ENCODE measurements at places on chromosomes 12 and 14.

DNA sequence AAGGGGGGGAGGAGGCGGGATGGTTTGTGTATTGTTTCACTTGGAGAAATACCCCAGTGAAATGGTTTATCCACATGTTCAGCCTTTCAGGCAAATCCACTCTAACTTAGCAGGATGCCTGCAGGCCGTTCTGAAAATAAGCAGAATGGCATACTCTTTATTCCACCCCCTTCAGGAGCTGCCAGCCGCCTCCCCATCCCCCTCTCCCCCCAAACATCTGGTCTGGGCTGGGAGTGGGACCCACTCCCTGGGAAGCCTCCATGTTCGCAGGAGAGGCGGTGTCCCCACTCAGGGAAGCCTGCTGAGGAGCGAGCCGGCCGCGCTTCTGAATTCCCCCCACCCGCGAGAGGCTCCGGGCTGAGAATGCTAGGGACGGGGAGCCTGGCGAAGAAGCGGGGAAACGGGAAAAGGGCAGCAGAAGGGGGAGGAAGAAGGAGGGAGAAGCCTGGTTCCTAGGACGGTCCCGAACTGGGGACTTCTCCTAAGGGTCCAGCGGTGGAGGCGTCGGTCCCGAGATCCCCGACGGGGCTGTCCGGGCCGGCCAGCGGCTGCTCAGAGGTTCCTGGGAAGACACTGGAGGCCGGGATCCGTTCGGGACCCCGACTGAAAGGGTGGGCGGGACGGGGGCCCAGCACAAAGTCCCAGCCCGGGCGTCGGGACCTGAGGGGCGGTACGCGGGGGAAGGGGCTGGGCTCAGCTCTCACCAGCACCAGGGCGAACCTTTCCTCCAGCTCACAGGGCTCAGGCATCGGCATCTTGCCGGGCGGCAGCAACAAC is 666 bp downstream of the FMNL3 start:
- DNase-seq = no peak

- no peak for DNase-seq
Measured at GRCh38 chr12:87930033-87930432, 99.2 kb downstream of the C12orf50 start.

GRCh38 chr14:91335191-91336092 is 82.2 kb downstream of the CCDC88C start:
- DNase-seq = no peak

GRCh38 chr12:105214148-105214547 is 21.8 kb downstream of the APPL2 start:
- DNase-seq = no peak

DNA sequence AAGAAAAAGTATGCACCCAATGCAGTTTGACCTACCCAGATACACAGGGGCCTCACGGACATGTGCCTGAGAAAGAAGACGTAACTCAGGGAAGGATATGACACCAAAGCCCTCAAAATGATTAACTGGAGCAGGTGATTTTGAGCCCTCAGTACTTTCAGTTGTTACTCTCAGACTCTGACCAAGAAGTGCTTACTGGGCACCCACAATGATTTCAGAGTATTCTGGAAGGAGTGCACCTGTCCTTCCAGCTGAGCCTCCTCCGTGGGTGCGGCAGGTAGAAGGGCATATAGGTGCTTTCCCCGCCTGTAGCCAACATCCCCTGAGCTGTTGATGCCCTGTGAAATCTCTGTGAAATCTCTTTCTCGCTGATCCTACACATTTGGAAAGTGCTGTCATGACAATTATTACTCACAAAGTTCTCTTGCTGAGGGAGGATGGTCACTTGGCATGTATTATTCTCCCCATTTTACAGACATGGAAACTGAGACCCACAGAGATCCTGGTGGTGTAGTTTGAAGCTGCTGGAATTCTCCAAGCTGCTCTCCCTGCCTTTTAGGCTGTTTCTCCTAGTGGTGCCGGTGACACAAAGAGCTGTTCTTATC is 154.3 kb upstream of the CCND2 start:
- DNase-seq = no peak
